ENCODE measurements at places on chromosomes 1 and 21.

DNA sequence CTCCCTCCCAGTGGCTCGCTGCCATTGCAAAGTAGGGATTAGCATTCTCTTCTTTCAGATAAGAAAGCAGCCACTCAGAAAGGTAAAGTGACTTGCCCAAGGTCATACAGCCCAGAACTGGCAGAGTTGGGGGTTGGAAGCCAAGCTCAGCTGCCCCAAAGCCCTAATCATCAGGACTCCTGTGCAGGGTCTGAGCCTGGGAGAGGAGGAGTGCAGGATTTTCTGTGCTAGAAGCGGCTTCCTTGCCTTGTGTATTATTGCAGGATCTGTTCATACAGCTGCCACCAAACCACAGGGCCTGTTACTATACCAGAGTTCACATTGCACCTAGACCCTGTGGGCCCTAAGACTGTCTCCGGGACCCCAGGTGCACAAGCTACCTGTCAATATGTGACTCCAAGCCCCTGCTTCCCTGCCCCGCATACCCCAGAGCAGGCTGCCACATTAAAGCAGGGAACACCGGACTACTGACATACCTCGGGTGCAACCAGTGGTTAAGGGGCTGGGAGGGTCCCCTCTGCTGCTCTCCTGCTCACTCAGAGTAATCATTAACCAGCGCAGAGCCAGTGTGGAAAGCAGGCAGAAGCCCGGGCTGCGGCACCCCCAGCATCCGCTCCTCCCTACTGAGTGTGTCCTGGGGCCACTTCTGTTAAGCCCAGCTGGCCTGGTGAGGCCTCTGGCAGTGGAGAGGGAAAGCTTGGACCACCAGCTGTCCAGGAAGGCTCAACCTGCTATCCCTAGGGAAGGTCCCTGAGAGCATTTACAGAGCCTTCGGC, 15.8 kb downstream of the HSPG2 start:
- no peak for DNase-seq

- DNase-seq = no peak
Observed at GRCh38 chr21:46100426-46100825, 2.5 kb downstream of the COL6A2 start.

GRCh38 chr1:94218332-94218731, 19.1 kb downstream of the ARHGAP29 start:
- no peak for DNase-seq

DNA sequence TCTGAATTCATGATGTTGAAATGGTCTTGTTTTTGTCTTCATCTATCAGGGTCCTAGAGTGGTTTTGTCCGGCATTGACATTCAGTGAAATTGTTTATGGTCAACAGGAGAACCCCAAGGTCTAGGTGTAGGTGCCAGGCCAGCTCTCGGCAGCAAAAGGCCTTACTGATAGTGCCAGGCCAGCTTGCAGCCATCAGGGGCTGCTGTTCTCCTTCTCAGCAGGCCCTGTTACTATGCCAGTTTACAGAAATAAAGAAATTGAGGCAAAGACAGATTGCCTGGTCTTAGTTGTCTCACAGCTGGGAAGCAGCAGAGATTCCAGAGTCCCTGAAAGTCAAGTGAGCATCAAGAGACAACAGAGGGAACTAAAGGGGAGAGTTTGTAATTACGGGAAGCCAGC, 12.0 kb downstream of the HMGB4 start:
- no peak for DNase-seq

DNA sequence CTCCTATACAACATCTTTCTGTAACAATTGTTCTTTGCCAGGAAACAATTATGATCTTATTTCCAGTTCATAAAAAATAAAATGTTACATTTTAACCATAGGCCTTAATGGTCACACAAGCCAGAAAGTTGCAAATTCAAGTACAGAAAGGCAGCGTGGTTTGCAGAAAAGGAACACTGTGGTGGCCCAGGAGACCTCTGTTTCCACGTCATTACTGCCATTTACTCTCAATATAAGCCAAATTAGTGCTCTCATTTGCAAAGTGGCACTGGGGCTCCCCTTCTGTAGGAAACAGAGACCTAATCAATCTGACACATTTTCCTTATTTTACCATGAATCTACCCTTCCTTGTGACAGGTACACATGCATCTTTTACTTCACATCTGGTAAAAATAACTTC, 79.3 kb upstream of the TLR5 start:
- no peak for DNase-seq

- DNase-seq = no peak
Observed at GRCh38 chr1:156747742-156748669, 3.5 kb downstream of the HDGF start.

GRCh38 chr1:204871405-204872037, 859 bp downstream of the NFASC start:
- DNase-seq = no peak

GRCh38 chr1:91583326-91583755, 82.7 kb downstream of the CDC7 start:
- DNase-seq = no peak

DNA sequence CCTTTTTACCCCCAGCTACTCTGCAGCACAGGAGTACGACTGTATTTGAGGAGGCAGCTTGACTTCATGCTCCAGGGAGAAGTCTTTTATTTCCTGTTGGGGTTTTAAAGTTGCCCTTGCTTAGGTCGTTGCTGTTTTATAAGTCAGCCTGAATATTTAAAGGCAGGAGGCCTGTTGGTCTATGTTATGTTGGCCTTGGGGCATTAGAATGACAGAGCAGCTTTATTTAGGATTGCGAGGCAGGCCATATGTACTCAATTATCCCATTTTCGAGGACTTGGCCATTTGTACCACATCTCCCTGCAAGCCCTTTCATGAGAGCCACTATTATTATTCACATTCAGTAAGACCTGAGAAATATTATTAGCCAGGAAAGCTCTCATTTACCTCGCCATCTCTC, 47.0 kb downstream of the KIF26B start:
- DNase-seq = no peak
